ENCODE measurements at places on chromosomes 12 and 14. TPM values are rescaled to one million over a fixed set of nuclear protein-coding genes. Genes with fewer than 3 reads are reported as not detected.

GRCh38 chr14:54550514-54550913, 16.4 kb upstream of the SAMD4A start:
- no peak for DNase-seq

- no peak for DNase-seq
Observed at GRCh38 chr12:114916124-114916523, 232.1 kb upstream of the TBX3 start.

GRCh38 chr12:102114212-102114611, 5.7 kb downstream of the NUP37 start:
- no peak for DNase-seq

GRCh38 chr14:22847661-22848341, 11.4 kb downstream of the MMP14 start:
- no peak for DNase-seq

GRCh38 chr12:113724794-113725556, 241.2 kb downstream of the RBM19 start:
- no peak for DNase-seq

DNA sequence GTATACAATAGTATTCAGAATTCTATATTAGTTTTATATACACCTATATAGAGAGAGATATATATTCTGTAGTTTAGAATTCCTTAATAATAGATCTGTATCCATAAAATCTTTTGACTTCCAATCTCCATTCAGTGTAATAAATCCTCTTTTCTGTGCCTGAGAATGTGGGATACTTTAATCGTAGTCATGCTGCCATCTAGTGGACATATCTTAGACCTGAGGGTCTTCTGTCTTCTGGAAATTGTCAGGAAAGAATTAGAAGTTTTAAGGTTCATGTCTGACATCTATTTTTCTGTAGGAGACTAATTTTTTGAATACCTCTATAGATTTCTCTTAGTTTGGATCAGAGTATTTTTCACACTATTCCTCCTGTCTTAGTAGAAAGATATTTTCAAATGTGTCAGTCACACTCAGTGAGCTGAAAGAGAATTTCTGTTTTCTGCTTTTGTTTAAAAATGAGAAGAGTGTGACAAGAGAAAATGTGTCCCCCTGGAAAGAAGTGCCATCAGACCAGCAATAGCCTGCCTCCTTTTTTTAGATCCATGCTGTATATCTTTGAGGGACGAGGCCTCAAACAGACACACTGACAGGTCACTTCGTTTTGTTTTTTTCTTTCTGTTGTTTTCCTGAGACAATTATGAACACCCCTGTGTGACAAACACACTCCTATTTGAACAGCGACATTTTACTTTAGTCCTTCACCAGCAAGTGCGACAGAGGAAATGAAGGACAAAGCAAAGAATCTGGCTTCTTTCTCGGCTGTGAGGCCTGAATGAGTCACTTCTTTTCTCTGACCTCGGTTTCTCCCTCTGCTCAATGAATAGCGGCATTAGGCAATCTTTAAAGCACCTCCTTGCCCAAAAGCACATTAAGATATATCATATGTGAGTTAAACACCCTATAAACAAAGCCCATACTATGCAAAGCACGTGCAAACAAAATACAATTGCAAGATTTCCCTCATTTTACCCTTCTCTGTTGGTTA, 96.3 kb downstream of the GALC start:
- DNase-seq = no peak

- no peak for DNase-seq
Observed at GRCh38 chr12:16225692-16226091, 51.8 kb downstream of the SLC15A5 start.

GRCh38 chr14:36022765-36023410, 153.6 kb downstream of the PTCSC3 start:
- no peak for DNase-seq

GRCh38 chr12:92987846-92988621, 58.9 kb upstream of the EEA1 start:
- peak; percentile 98 for DNase-seq

- DNase-seq = no peak
Observed at GRCh38 chr14:100857233-100857922, 31.5 kb downstream of the MEG3 start.

GRCh38 chr12:3238196-3238595, 161.0 kb downstream of the TSPAN9 start:
- DNase-seq = no peak

DNA sequence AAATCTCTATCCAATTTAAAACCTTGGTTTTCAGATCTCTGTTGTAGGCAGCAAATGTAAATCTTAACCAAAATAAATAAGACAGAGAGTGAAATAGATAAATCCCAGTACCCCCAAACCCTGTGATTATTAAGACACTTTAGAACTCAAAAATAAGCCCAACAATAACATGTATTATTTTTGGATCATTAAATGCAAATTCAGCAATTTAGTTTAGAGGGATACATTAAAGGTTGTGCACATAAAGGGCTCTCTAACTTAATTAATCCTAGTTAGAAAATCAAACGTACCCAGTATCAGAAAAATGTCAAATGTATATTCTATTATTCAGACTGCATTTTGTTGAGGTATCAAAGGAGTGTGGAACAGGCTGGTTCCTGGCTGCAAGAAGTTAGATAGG, 416.8 kb downstream of the SLC16A7 start:
- no peak for DNase-seq

DNA sequence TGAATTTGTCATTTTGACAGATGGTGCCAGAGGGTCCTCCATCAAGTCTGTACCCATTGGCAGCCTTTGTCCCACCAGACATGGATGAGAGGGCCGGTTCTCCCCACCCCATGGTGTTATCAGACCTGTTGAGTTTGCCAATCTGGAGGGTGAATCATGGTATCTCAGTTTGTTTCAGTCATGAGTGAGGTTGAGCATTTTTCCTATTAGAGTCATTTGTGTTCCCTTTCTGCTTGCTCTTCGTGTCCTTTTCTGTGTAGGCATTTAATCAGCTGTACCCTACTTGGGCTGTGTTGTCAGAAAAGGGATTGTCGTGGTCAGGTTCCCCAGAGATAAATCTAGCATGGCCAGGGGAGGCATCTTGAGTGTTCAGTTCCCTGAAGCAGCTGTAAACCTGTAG, 30.5 kb downstream of the SLC24A4 start:
- DNase-seq = no peak

GRCh38 chr14:51650716-51651387, 858 bp upstream of the FRMD6 start:
- DNase-seq = no peak

GRCh38 chr14:37599507-37600368, 4.3 kb downstream of the TTC6 start:
- no peak for DNase-seq

DNA sequence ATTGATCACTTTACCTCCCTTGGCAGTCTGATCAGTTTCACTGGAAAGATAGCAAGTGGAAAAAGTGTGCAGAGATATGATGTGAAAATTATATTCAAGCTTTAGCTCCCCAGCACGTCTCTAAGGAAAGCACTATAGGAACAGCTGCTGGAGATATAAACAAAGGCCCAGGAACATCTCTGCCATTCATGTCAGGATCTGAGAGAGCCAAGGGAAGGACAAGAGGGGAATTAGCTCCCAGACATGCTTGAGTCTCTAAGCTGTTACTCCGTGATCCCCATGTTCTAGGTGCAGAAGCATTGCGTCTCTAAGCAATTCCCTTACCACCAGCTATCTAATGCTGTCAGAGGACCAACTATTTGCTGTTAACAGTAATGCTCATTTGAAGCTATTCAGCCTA, 700.2 kb downstream of the DIO2 start:
- DNase-seq = no peak

DNA sequence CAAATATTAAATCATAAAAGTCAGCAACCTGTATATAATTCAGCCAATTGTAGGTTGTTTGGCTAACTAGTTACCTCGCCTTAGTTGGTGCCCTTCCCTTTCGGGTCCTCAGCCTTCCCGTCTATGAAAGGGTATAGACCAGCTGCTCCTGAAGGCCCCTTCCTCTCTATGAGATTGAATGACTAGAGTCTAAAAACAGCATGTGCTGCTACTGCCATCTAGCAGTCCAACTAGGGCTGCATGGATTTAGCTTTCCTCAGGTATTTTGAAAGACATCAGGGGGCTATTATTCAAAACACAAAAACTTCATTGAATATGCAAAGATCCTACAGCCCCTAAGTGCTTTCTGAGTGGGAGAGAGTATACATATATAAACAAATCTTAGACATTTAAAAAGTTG, 37.0 kb upstream of the TMEM263 start:
- DNase-seq = no peak

SRRM4 gene
- total RNA-seq = not detected

FAM181A gene
- total RNA-seq = not detected

GPRC5D gene
- not detected for total RNA-seq

AREL1 gene
- total RNA-seq = 33.5 TPM

BCL7A gene
- total RNA-seq = 13.8 TPM

SPTSSA gene
- total RNA-seq = 14.9 TPM

GLT1D1 gene
- total RNA-seq = 4.2 TPM

GPR162 gene
- total RNA-seq = not detected

All from GM12878 (cell line).